ENCODE measurements at places on chromosomes 2 and 18.

DNA sequence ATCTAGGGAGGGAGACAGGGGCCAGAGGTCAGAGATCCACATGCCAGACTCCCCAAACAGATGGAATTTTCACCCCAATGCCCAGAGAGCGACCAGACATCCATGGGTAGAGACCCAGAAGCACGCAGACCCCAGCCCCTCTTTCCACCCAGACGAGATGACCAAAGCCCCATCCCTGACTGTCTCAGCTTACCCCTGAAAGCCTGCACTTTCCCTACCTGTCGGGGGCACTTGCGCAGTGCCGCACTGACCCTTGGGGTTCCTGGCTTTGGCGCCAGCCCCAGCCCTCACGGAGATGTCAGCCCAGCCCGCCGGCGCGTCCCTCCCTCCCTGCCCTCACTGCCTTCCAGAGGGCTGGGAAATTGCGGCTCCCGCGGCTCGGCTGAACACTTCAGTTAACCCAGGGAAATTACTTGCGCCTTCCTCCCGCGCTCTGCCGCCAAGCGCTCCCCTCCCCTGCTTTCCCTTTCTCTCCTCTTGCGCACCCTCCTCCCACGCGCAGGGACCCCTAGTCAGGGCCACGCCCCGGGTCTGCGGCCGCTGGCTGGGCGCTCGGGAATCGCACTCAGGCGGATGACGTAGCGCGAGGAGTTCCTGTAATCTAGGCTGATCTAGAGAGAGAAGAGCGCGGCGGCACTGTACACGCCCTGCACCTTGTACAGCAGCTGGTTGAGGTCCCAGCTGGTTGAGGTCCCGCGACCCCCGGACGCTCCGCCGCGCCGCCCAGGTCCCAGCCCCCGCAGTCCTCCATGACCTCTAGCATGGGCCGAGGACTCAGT lies 12.0 kb downstream of the ALPG start:
- DNase-seq: peak; percentile 17

DNA sequence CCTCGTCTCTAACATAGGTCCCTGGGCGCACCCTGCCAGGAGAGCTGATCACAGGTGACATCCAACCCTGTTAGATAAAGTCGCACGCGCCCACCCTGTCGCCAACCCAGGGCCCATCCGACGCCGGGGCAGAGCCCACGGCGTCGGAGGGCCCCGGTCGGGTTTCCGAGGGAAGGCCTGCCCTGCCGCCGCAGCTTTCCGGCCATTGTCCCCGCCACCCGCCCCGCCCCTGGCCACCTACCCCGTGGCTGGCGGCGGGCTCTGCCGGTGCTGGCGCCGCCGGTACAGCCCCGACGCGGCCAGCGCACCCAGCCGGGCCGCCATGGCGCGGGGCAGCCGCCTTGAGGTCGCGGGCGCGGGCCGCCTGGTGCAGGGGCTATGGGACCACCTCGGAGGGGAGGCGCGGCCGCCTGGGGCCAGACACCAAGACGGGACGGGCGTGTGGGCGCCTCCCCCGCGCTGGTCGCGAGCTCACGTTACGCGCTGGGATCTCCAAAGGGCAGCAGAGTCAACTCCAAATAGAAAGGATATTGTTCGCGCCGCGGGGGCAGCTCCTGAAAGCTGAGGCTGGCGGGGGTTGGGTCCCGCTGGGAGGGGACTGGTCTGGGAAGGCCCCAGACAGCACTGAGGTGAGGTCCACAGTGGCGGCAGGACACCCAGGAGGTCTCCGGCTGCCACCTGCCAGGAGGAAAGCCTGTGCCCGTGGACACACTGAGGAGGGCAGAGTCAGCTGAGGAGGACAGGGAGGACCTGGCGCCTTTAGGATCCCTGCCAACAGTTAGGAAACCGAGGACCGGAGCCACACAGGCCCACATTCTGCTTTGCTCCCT lies 11.1 kb downstream of the LIMS2 start:
- DNase-seq: no peak

DNA sequence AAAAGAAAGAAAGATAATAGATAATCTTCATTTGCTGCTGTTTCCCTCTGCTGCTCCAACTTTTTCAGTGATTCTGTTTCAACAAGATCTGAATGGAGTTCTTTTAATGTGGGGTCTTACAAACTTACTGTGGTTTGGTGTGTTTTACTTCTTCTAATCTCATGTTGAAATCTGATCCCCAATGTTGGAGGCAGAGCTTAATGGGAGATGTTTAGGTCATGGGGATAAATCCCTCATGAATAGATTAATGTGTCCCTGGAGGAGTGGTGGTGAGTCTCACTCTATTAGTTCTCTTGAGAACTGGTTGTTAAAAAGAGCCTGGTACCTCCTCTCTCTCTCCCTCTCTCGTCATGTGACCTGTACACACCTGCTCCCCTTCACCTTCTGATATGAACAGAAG lies 442.4 kb downstream of the EPHA4 start:
- no peak for DNase-seq

GRCh38 chr2:240648650-240649275 lies 23.5 kb downstream of the GPR35 start:
- no peak for DNase-seq

DNA sequence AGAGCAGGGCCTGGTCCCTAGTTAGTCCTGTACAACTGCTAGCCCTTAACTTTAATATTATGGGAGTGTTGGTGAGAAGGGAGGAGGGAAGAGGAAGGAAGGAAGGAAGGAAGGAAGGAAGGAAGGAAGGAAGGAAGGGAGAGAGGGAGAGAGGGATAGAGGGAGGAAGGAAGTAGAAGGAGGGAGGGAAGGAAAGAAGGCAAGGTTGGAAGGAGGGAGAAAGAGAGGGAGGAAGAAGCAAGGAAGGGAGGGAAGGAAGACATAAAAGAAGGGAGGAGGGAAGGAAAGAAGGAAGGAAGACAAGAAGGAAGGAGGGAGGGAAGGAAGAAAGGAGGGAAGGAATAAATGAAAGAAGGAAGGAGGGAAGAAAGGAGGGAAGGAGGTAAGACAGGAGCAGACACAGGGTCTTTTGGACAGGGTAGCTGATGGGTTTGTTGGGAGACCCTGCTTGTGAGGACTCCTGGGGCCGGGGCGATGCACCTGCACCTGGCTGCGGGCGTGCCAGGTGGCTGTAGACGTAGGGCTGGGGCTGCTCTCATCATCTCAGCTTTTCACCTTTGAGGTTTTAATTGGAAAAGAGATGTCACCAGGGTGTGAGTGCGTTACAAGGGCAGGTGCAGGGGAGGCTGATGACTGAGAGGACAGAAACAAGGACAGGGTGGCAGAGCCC lies 5.9 kb upstream of the POMC start:
- no peak for DNase-seq

GRCh38 chr2:65228263-65228750 lies 676 bp downstream of the ACTR2 start:
- peak; percentile 44 for DNase-seq

GRCh38 chr2:233065954-233066470 lies 5.9 kb downstream of the INPP5D start:
- no peak for DNase-seq

GRCh38 chr2:11103984-11104793 lies 51.1 kb upstream of the SLC66A3 start:
- no peak for DNase-seq

DNA sequence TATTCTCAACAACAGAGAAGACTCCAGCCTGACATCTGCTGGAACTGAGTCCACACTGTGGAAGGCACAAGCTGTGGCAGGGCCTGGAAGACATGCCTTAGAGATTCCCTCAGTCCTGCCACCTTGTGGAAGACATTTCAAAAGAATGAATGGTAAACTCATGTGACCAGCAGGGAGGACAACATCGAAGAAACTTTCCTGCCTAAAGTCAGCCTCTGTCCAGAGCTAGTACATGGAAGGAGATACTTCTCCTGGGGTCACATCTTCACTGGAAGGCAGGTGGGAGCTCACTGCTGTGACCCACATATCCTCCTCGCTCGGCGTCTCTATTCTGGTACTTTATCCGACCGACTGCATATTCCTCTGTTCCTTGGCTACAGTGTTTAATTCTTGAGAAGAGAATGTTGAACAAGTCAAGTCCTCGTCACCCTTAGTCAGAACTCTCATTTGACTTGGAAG lies 59.5 kb downstream of the PUM2 start:
- peak; percentile 84 for DNase-seq

Data from bronchial epithelial cell (primary cell).